ENCODE measurements at places on chromosomes 12 and 14.

GRCh38 chr14:61864329-61864898, 102.2 kb downstream of the SNAPC1 start:
- DNase-seq, result no peak

- DNase-seq, result no peak
Measured at GRCh38 chr12:116471544-116471943, 87.6 kb upstream of the MAP1LC3B2 start.

DNA sequence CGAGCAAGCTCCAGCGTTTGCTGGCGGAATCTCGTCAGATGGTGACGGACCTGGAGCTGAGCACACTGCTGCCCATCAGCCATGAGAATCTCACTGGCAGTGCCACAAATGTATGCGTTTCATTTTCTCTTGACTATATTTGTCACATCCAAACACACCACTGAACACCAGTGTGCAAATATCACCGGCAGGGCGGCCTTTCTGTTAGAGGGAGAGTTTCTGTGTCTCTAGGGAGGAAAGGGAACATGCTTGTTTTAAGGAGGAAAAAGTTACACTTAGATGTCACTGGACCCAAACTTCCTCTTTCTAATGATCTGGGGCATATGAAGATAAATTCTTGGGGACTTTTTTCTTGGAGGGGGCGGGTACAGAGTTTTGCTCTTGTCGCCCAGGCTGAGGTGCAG, 21.9 kb upstream of the HIP1R start:
- DNase-seq, result no peak

DNA sequence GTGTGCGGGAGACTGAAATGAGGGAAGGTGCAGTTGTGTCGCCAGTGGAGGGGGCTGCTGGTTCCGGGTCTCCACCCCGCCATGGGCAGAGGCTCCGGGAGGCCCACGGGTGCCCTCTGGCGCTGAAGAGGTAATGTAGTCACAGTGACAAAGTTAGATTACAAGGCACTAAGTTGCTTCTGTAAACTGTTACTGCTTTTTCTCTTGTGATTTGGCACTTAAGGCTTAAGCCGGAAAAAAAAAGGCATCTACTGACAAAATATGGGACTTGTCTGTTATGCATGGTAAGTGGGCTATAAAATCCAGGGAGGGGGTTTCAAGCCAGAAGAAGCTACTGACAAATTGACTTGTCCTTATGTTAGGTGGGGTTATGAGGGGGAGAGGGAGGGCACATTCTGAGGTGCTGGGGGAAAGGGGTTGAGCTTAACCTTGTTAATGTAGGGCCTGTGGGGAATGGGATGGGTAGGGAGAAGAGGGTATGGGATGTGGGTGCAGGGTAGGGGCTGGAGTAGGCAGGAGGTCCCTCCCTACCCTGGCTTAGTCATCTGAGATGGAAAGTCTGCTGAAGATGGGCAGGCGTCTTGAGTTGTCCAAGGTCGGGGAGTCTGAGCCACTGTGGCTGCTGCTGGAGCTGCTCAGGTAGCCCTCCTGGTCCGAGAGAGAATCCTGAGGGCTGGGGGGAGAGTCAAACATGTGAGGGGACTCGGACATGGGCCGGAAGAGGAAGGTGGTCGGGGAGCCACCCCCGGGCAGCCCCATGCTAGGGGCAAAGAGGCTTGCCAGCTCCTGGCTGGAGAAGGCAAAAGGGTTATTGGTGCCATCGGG, 3.7 kb downstream of the ZFP36L1 start:
- DNase-seq, result no peak

DNA sequence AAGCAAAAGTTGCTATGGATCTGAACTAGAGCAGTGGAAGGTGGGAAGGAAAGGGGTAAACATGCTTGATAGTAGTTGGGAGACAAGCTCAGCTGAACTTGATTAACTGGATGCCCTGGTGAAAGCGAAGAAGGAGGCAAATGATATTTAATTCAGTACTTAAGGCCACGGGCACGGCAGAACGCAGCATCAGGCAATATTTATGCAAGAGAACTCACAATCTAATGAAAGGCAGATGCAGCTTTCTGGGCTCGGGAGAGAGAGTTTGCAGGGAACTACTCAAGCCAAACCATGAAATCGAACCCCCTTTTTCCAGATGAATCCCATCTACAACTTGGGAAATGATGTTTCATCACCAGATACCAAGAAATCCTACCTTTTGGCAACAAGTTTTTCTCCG, 3.5 kb upstream of the CNIH1 start:
- no peak for DNase-seq

- no peak for DNase-seq
Measured at GRCh38 chr14:56065621-56066290, 52.5 kb upstream of the PELI2 start.

- DNase-seq, result no peak
Measured at GRCh38 chr12:40689576-40689975, 2.7 kb upstream of the CNTN1 start.

DNA sequence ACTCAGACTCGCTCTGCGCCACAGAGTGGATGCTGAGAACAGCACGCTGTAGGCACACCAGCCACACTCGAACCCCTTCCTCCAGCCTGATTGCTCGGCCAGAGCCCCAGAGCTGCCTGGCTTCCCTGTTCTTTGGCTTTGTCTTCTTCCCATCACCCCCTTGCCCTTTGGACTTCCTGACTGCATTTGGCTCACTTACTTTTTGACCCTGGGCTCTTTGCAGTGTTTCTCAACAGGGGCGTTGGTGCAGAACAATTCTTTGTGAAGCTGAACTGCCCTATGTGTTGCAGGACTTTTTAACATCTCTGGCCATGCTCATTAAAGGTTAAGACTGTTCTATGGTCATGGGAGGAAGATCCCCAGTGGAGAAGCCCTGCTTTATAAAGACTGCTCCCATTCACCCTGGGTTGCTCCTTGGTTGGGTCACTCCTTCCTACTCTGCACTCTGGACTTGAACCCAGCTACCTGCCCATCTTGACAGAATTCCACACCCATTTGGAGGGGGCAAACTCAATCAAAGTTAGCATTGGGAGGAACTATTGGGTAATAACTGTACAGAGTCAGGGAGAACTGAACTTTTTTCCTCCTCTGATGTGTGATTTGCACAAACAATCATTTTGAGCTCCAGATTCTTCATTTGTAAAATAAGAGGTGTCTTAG, 127.7 kb upstream of the PLEKHG7 start:
- DNase-seq, result no peak

DNA sequence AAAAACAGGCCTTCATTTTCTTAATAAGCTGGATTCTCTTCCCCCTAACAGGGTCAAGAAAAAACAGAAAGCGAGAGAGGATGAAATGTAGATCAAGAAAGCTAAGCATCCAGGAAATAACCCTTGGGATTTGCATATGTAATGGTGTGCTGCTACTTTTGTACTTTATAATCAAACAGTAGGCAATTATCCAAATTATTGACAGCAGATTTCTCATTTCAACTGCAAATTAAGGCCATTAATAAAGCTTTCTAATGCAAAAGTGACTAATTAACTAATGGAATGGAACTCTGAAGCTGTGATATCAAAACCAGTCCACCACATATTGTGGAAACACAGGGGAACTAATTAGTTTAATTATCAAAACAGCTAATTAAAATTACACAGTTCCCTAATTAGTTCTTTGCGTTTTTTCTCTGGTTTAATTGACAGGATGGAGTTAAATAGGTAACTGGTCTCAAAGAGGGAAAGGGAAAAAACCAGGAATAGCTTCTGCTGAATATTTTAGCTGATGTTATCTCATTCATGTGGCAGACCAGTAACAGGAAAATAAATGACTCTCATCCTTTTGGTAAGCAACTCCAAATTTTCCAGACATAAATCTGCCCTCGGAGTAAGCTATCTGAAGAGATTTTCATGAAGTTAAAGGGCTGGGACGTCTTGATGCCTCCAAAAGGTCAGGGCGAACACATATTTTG, 182.7 kb upstream of the LMO3 start:
- DNase-seq, result no peak

DNA sequence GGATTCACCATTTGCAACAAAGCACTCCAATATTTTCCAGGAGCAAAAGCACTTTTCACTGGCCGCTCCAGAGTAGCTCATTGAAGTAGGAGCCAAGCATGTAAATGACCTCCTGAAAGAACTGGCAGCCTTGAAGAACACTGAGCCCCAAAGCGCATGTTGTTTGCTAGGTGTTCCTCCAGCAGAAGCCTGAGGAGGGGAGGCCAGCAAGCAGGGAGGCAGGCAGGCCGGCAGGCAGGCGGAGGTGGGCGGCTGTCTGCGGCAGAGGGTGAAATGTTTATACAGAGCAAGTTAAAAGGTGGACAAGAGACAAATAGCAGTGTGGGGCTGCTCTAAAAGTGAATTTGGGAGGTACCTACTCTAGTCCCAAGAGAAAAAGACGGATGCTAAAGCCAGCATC, 439.4 kb downstream of the CCDC91 start:
- no peak for DNase-seq

DNA sequence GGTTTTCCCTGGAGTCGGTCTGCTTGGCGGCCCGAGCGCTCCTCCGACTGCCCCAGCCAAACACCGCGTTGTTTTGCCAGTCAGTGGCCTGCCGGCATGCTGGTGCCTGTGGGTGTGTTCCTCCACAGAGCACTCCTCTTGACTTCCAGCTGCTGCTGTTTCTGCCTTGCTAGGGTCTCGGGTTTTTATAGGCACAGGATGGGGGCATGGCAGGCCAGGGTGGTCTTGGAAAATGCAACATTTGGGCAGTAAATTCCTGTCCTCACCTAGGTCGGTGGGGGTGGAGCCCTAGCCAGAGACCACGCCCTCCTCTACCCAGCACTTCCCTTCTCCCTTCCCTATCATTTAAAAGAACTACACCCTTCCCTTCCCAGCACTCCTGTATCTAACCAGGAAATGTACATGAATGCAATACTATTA, 34.7 kb upstream of the VASH1 start:
- no peak for DNase-seq

DNA sequence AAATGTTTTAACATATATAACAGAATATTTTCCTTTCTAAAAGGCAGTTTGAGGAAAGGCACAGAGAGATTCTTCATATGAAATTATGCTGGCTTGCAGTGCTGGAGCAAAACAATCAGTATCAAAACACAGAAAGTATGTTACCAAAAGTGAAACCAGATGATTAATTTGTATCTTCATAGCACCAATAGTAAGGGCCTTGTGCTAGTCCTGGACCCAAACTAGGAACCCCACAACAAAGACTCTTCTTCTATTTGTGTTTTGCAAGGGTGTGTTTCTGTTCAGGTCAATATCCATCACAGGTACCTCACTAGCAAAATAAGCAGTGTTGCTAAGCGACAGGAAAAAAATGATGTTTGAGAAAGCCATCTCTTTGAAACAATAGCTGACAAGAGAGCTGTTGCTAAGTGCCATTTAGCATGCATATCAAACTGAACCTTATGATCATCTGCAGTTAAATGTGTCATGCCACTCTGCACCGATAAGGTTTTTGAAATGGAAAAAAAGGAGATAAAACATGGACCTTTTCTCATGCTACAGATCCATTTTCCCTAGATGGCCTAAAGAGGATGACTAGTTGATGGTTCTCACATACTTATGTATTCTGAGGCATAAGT, 196.2 kb upstream of the ALG10 start:
- DNase-seq, result no peak

- no peak for DNase-seq
Measured at GRCh38 chr12:71958457-71958856, 19.8 kb downstream of the TPH2 start.

- DNase-seq, result no peak
Measured at GRCh38 chr12:41681898-41682297, 462.8 kb downstream of the GXYLT1 start.

DNA sequence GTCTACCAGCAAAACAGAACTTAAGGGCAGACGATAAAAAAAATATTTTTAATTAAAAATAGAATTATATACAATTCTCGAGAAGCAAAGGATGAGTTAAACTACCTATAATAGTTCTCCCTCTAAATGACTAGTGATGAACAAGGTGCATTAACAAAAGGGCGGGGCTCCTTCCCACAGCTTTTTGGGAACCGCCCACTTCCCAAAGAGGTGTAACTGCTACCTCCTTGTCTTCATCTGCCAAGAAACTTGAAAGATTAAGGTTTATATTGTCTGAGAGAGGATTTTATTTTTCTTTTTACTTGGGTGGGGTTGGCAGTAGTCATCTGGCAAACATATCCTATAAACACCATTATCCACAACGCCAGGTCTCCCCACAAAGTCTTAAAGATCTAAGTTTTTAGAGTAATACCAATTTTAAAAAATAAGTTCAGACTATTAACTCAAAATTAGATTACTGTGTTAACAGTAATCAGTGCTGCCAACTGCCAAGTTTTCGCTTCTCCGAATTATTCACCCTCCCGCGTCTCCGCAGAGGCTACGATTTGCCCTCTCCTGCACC, 938 bp downstream of the RALGAPA1 start:
- DNase-seq, result no peak

GRCh38 chr12:57754411-57755193, at the start of gene MARCHF9:
Gene MARCHF9 (plus strand): TSS chr12:57755103. CDS start chr12:57755529, 426 bp downstream.
- DNase-seq, result peak; percentile 49

DNA sequence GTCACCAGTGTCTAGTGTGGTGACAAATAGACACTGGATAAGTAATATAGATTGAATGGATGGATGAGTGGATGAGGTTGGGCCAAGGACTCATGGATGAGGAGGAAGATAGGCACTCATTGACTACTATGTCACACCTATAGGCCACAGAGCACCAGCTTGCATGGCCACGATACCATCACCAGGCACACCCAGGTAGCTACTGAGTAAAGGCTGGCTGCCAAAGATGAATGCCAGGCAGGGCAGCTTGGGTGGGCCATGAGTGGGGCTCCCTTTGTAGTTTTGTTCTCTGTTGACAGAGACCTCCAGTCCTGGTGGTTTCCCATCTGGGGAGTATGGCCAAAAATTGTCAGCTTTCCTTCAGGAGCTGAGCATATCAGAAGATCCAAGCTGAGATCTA, 11.2 kb upstream of the KRT83 start:
- no peak for DNase-seq

GRCh38 chr12:47097276-47097896, 17.6 kb upstream of the AMIGO2 start:
- DNase-seq, result no peak

- no peak for DNase-seq
Measured at GRCh38 chr12:85369365-85370154, 89.5 kb downstream of the ALX1 start.

DNA sequence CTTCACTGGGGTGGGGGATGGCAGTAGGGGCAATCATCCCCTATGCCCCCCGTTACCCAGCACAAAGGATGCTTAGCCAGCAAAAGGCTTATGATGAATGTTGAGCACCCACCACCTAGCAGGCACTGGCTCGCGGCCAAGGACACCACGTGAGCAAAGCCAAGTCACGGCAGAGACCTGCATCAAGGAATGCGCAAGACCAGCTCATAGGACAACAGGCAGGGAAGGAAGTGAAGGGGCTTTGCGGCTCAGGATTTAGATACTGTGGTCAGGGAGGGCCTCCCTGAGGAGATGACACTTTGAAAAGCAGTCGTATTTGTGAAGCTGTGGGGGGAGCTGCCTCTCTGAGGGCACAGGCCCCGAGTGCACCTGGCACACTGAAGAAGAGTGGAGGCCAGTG, 32.8 kb downstream of the SH2B3 start:
- DNase-seq, result peak; percentile 91

- no peak for DNase-seq
Measured at GRCh38 chr12:2414810-2415567, 362.2 kb downstream of the CACNA1C start.

GRCh38 chr12:93722835-93723567, 45.8 kb downstream of the CRADD start:
- DNase-seq, result no peak

GRCh38 chr14:99635116-99635515, 9.8 kb upstream of the HHIPL1 start:
- no peak for DNase-seq
